ENCODE measurements at places on chromosomes 3 and 15.

GRCh38 chr3:140449413-140450256 is 228.2 kb upstream of the TRIM42 start:
- DNase-seq, result no peak

GRCh38 chr3:13013151-13013561 is 60.1 kb downstream of the IQSEC1 start:
- DNase-seq, result no peak

DNA sequence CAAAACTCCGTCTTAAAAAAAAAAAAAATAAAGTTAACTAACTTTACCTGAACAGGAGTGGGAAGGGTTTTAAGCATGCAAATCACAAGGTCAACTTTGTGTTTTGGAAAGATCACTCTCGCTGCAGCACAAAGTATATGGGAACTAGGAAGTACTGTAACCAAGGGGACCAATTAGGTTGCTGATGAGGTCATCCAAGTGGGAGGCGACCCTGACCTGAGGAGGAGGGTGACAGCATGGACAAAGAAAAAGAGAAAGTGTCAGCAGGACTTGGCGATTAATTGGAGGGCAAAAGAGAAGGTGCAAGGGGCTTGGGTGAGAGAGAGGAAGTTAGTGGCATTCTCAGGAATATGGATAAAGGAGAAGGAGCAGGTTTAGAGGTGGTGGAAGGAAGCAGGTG is 89.5 kb upstream of the ZBED2 start:
- no peak for DNase-seq

DNA sequence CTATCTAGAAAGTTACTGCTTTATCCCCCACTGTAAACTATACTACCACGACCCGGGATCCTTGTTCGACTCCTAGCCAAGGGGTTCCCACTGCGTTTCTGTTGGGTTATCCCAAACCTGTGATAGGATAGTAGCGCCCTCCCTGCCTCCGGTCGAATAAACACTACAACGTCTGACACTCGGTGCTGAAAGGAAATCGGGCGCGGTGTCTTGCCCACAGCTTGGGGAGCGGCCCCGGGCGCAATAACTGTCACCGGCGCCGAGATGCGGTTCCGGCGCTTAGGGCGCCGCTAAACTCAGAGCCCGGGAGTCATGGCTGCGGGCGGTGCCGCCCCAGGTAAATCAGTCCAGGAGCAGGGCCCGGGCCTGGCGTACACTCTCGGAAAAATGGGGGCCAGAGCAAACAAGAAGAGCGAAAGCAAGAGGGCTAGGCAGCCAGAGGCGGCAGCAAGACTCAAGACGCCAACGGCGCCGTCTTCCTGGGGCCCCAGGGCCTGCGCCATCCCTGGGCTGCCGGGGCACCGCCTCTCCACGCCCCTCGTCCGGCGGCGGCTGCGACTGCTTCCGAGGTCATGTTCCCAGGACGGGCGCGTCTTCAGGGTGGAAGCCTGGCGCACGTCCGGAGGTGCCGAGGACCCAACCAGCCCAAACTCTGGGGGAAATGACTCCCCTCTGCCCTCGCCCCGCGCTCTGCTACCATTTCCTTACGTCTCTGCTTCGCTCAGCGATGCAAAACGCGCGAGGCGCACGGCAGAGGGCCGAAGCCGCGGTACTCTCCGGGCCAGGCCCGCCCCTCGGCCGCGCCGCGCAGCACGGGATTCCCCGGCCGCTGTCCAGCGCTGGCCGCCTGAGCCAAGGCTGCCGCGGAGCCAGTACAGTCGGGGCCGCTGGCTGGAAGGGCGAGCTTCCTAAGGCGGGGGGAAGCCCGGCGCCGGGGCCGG is at the start of gene DUT:
DUT (plus strand) TSS at position 575 of the 941 bp plus-strand sequence; CDS start at position 662, 87 bp downstream.
- DNase-seq, result peak; percentile 94

DNA sequence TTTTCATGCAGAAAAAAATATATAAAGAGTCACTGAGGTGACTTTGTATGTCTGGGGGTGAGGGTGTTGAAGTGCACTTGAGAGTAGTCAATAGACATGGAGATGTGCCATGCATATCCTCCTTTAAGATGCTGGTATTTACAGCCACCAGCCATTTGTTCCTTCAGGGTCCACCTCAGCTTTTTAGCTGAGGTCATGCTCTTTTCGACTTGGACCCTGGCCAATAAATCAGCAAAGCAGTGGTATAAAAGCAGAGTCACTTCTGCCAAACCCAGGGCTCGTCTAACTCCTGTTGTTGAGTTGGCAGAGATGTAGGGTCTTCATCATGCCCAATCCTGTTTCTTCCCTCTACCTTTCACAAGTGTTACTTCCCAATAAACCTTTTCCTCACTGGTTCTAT is 75.1 kb upstream of the OSTN start:
- no peak for DNase-seq

- no peak for DNase-seq
Observed at GRCh38 chr15:64503640-64504039, 43.3 kb downstream of the ZNF609 start.

- no peak for DNase-seq
Observed at GRCh38 chr15:46918462-46919140, 798.7 kb upstream of the SEMA6D start.

GRCh38 chr3:196942915-196943277 is 568 bp upstream of the NCBP2 start:
- no peak for DNase-seq

DNA sequence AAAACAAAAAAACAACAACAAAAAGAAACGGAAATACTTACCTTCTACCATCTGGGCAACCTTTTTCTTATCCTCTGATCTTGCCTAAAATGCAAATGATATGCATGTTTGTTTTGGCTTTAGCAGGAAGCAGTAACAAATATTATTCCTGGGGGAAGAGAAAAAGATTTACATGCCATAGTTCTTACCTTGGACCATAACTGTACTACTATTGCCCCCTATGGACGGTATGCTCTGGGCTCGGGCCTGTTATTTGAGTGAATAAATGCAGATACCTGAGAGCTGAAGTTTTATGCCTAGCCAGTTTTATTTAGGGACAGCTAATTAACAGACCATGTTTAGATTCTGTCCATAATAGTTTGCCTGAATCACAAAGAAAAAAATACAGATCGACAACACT is 12.6 kb upstream of the STARD5 start:
- no peak for DNase-seq

DNA sequence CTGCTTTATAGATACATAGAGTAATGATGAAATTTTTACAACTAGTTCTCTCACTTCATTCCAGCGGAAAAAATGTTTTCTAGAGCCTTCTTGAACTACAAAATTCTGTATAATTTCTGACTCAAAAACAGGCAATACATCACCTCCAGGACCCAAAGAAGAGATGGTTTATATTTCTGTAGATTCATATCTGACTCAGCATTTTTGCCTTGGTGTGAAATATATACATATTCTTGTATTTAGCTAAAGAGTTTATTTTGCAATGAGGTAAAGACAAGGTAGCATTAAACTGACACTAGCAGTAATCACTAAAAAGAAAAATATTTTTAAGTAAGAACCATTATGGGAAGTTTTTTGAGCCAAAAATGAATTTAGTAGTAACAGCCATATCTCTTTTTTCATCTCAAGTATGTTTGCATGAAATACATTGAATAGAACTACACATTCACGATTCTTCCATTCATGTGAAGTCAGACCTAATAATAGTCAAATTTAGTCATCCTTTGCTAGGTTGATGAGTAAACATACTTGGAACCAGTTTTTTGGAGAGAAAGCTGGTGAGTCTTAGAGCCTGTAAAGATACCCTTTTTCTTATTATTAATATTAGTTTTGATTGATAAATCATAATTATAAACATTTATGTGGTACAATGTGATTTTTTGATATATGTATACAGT is 31.6 kb downstream of the COL8A1 start:
- no peak for DNase-seq

- no peak for DNase-seq
Observed at GRCh38 chr3:186220365-186220764, 111.5 kb upstream of the ETV5 start.

All from esophagus muscularis mucosa (tissue), 4 donors.